Ovary (tissue), 10 donors: ENCODE measurements at places on chromosomes 5 and 9. TPM values are rescaled to one million over a fixed set of nuclear protein-coding genes. Genes with fewer than 3 reads are reported as not detected.

DNA sequence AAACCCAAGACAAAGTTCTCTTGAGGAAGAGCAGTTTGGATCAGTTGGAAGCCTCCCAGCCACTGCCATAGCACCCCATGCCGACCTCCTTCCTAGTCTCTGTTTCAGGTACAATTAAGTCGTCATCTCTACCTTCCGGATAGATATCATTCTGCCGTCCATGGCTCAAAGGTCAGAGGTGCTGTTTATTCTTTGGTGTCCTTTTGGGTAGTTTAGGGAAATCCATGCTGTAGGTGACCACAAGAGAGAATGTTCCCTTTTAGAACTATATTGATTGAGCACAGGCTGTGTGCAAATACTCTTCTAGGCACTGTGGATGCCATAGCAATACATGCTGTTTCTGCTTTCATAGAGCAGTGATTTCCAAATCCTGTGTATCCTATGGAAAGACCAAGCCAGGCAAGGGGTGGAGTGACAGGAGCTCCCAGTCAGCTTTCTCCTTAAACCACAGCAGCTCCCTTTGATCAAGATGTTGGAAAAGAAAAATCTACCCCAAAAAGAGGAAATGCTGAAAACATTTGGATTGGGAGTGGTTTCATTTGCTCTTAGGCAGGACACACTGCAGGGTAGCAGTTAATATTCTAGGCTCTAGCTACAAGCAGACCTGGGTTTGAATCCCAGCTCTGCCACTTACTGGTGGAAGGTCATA is 127.9 kb downstream of the PALM2AKAP2 start:
- no peak for DNase-seq

DNA sequence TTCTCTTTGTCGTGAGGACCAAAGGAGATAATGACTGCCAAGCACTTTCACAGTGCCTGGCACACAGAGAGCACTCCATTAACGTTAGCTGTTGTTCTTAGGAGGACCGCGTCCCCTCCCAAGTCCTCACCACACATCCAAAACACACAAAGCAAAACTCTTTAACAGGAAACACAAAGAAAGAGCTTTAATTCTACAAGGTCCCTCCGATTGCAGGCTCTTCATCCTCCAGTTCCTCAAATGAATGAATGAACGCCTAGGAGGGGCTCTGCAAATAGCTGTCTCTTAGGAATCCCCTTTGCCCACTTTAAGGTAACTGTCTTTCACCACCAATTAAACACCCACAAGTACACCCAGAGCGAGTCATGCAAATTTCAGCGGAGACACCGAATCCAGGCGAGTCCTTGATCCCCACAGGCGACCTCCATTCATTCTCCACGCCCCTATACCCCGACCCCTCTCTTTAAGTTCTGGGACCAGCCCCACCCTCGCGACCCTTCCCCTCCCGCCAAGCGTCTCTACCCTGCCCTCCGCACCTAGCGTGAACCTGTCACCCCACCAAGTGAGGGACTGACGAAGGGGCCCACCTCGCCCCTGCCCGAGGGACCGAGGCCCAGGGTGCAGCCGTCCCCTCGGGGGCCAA is 644 bp downstream of the TSC1 start:
- DNase-seq, result no peak

DNA sequence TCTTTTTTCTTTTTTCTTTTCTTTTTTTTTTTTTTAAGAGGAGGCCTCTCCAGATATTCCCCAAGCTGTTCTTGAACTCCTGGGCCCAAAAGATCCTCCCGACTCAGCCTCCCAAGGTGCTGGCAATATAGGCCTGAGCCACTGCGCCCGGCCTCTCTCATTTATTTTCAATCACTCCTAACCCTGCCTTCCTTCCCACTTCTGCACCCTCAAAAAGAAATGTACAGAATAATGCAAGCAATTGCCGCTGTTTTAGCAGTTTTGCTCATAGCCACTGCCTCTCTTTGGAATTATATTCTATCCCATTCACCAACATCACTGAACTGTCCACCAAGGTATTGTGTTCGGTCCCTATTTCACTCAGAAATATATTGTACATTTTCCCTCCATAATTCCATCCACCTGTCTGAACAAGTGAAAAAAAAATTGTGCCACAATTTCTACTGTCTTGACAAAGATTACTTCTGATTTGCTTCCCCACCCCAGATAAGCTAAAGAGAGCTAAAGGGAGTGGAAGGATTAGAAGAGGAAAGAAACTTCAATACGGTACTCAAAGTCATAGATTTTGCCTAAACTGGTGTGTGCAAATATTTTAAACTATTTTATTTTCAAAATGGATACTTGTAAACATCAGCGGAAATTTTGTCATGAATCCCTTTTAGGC is 1.9 kb downstream of the FNBP1 start:
- no peak for DNase-seq

DNA sequence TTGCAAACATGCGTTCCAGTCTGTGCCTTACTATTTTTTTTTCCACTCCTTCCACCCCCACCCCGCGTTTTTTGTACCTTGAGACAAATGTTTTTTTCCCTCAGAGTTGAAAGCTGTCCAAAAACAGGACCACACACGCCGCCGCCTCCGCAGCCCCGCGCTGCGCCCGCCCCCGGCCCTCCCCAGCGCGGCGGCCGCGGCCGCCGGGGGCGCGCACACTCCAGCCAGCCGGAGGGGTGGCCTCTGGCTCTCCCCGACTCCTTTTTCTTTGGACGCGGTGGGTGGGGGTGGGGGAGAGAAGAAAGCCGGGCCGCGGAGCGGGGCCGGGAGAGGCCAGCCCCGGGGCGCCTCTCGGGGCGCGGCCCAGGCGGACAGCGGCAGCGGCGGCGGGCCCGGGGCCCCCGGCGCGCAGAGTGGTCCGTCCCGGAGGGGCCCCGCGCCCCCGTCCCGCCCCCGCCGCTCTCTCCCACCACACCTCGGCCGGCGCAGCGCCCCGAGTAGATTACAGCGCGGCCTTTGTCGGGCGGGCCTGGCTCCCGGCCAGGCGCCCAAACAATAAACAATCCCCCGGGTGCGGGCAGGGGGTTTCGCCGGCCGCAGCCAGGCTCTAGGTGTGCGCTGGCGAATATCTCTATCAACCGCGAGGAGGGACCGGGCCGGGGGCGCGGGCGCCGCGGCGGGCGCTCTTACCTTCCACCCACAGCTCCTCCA is 10.9 kb downstream of the PTCH1 start:
- DNase-seq, result peak; percentile 66

DNA sequence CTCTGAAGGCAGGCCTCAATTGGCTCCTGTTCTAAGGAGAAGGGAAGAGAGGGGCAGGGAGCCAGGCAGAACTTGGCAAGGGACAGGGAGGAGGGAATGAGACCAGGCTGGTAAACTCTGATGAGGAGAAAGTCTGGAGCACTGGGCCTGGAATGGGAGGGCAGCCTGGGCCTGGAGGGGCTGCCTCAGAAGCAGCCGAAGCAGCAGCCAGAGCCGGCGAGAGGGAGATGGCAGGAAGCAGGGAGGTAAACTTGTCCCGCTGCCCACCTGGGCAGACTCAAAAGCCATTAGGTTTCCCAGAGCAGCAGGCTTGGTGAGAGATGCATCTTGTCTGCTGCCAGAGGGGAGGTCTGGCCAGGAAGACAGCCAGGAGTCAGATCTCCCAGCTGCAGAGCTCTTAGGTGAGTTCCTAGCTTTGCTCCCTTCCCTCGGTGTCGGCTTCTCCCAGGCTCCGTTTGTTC is 37.0 kb upstream of the CRB2 start:
- no peak for DNase-seq

DNA sequence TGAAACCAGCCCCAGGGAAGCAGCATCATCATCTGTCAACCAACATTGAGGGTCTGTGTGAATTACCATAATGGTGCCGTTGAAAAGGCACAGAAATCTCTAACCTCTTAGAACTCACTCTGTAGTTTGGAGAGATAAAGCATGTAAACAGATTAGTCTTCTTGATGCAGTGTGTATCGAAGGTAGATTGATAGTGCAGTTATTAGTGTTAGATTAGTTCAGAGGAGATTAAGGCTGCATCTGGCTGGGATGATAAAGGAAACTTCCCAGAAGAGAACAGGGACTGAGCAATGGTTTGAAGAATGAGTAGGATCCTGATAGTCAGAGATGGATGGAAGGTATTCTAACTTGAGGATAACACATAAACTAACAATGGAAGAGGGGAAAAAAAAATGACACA is 651.5 kb downstream of the TLE1 start:
- no peak for DNase-seq

DNA sequence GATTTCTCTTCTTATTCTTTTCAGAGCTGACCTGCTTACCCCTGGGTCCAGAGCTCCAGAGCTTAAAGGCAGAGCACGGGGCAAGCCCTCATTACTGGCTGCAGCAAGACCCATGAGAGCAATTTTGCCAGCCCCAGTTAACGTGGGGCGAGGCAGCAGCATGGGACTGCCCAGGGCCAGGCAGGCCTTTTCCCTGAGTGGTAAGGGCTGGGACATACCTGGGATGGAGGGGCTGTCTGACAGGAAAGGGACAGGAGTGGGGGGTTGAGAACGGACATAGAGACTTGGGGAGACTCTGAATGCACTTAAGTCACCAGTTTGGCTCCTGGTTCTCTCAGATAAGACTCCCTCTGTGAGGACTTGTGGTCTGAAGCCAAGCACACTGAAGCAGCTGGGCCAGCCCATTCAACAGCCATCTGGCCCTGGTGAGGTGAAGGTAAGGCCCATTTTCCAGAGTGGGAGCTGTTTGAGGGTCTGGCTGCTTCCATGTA is 26.2 kb downstream of the HMGXB3 start:
- DNase-seq, result no peak

- DNase-seq, result no peak
These were observed 30.0 kb downstream of the ADRB2 start for GRCh38 chr5:148856424-148856823.

DNA sequence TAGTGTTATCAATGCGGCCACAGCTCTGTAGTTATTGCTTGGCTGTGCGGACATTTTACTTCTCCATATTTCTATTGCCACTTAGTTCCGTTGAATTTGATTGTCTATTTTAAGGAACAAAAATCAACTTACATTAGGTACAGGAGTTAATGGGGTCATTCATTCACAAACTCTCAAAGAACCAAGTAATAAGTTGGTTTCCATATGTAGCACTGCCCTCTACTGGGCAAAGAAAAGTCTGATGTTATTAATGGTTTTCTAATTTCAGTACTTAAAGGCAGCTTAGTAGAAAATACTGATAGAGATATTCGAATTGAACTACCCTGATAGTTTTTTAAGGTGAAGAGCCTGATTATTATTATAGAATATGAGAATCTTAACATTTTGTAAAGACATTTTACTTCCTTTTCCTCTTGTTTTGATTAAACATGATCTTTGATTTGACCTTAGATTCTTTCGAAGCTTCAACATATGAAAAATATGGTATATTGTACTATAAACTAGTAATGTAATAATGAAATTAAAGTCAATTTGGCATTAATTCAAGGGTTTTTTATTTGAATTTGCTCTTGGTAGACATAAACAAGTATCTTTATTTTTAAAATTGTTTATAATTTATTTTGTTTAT is 119.5 kb upstream of the CTNND2 start:
- DNase-seq, result no peak

DNA sequence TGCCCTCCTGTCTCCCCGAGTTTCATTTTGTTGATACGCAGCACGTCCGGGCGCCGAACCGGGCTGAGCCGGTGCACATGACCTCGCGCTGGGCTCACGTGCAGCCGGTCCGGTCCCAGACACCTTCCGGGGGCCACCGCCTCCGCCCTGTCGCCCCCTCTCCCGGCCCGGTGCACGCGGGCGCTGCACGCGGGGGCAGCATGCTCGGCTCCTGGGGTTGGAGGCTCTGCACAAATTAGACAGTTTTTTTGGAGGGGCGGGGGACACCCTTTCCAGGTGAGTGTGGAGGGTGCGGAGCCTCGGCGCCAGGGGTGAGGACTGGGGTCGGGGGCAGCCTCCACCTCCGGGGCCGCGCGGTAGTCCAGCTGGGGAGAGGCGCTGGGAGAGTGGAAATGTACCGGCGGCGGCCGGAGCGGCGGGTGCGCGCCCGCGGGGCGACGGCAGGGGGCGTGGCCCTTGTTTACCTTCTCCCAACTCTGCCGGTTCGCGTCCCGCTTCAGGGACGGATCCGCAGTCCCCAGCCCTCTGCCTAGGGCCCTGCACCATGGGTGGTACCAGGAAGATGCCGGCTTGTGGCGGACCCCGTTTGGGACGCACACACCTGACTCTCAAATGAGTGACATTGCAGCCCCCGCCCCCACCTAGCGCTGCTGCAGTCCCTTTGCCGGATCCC is 1.1 kb downstream of the JADE2 start:
- DNase-seq, result peak; percentile 83

- DNase-seq, result no peak
These were observed 639.0 kb upstream of the ITGA1 start for GRCh38 chr5:52148679-52149078.

DNA sequence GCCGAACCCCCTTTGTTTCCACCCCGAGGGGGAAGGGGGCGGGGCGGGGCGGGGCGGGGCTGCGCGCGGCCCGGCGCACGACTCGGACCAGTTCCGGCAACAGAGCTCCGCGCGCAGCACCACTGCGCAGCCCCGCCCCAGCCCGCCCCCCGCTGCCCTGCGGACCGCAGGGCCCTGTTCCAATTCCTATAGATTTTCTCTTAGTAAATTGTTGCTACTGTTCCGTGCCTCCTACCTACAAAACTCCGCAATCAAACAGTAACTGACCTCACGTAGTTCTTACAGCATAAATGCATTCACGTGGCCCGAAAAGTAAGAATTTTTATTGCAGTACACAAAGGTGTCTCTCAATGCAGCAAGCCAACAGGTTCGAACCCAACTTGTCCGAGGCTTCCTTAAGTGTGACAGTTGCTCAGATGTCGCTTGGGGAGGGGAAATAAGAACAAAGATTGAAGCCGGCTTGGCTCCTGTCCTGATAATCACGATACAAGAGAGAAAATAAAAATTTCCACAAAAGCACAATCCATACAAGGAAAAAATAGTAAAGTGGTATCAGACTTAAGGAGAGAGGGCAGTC is 1.2 kb upstream of the RNF38 start:
- no peak for DNase-seq

- no peak for DNase-seq
These were observed 92.7 kb upstream of the CACNA1B start for GRCh38 chr9:137784641-137785513.

DNA sequence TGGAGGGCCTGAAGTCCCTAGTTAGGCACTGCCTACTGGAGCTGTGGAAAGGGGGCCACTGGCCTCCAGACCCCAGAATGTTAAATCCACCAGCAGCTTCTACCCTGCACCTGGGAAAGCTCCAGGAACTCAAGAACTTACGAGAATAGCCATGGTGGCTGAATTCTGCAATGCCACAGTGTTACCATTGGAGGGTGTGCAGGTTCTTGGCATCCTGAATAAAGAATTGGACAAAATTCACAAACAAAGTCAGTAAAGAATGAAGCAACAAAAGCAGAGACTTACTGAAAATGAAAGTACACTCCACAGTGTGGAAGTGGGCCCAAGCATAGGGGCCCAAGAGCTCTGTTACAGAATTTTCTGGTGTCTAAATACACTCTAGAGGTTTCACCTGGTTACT is 107.0 kb downstream of the PRDM9 start:
- no peak for DNase-seq

The PJA2 gene
- total RNA-seq, result 109 TPM

The PAPPA gene
- 1.7 TPM for total RNA-seq

The SOHLH1 gene
- not detected for total RNA-seq
